ENCODE measurements at places on chromosomes 2 and 18. TPM values are rescaled to one million over a fixed set of nuclear protein-coding genes. Genes with fewer than 3 reads are reported as not detected.

SKOR2 gene
- total RNA-seq, result not detected

CAMKMT gene
- total RNA-seq, result 5.8 TPM

LGALSL gene
- total RNA-seq, result 3.8 TPM

CNOT9 gene
- 29.2 TPM for total RNA-seq

TRIM54 gene
- not detected for total RNA-seq

C1D gene
- 12.5 TPM for total RNA-seq

TGFA gene
- total RNA-seq, result 0.28 TPM

SETBP1 gene
- total RNA-seq, result 2.8 TPM

GRHL1 gene
- total RNA-seq, result 0.37 TPM

TCF23 gene
- total RNA-seq, result not detected

PFN4 gene
- 0.28 TPM for total RNA-seq

KCNG3 gene
- total RNA-seq, result not detected

ATP6V1B1 gene
- 0.71 TPM for total RNA-seq

EFHD1 gene
- not detected for total RNA-seq

UGT1A7 gene
- total RNA-seq, result 0.46 TPM

FLACC1 gene
- total RNA-seq, result 0.74 TPM

ZBTB7C gene
- total RNA-seq, result under 0.01 TPM

G6PC2 gene
- not detected for total RNA-seq

VIT gene
- total RNA-seq, result 2.0 TPM

UPP2 gene
- not detected for total RNA-seq

TTN gene
- total RNA-seq, result under 0.01 TPM

FAM237A gene
- not detected for total RNA-seq

All from smooth muscle cell of bladder (primary cell).